Activated CD4-positive, alpha-beta T cell treated with anti-CD3 and anti-CD28 coated beads for 24 hours (primary cell): ENCODE measurements at places on chromosomes 1 and 21.
A peak's percentile ranks its signal among the peaks of the same experiment; 100 is the strongest.

DNA sequence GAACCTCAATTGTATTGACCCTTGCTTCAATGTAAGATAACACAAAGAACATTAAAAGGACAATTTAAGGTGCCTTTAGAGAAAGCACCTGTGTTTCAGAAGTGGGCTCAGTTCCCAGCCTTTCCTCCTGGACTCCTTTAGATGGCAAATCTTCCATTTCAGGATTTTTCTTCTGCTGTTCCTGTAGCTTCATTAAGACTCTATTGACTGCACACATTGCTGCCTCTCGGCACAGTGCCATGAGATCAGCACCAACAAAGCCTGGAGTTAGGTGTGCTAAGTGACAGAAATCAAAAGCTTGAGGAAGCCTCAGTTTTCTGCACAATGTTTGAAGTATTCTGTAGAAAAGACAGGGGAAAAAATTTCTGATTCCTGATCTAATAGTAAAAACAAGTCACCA lies 40.6 kb downstream of the NVL start:
- no peak for DNase-seq

- no peak for DNase-seq
Observed at GRCh38 chr1:222923506-222923905, 108.7 kb downstream of the DISP1 start.

- DNase-seq, result peak; percentile 67
Observed at GRCh38 chr1:38029685-38030511, 16.7 kb downstream of the POU3F1 start.

DNA sequence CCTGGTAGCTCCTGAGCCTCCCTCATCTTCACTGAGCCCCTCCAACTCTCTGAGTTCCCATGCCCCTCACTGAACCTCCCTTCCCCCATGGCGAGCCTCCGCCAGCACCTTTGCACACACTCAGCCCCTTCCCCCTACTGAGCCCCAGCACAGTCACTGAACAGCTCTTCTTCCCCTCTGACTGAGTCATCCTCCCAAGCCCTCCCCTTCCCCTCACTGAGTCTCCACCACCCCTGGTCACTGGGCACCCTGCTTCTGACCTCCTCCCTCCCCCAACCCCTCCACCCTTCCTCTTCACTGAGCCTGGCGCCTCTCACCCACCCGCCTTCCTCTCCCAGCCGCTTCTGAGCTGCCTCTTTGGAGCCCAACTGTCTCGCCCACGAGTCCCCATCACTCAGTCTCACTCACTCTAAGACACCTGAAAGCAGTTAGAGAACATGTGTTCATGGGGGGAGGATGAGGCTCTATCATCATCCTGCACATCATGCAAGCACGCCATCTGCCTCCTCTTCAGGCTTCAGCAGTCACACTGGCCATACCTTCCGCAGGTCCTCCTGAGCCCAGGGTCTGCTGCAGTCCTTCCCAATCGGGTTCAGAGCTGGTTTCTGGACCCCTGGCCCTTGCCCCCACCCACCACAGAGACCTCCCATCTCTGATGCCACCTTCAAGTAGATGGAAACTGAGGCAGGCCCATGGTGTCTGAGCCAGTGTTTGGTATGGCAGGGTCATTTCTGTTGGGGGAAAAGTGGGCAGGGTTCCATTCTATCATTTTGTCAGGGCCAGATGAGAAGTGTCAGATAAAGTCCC lies 2.0 kb upstream of the TRNP1 start:
- no peak for DNase-seq

DNA sequence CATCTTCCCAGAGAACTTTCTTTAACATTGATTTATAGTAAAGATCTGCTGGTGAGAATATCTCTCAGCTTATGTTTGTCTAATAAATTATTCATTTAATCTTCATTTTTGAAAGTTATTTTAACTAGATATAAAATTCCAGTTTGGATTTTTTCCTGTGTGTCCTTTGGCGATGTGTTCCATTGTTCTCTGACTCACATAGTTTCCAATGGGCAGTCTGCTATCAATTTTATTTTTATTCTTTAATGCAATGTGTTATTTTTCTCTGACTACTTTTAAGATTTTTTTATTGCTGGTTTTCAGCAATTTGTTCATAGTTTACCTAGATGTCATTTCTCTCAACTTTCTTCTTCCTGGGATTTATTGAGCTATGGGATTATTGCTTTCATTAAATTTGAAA lies 325.2 kb upstream of the POGK start:
- DNase-seq, result no peak

DNA sequence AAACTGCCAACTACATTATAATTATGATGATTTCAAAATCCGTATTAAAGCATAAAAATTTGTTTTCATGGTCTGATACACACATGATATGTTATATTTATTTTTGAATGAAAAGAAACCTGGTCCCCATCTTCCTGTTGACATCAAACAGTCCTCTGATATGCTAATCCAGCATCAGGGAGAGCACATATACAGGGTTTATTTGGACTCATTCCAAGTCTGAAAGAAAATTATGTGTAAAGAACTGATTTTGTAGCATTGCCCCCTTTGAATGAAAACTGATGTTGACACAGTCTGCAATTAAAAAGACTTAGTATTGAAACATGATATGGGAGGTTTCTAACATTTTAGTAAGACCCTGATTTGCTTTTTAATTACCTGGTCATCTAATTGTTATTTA lies 119.4 kb downstream of the NEK7 start:
- DNase-seq, result no peak

DNA sequence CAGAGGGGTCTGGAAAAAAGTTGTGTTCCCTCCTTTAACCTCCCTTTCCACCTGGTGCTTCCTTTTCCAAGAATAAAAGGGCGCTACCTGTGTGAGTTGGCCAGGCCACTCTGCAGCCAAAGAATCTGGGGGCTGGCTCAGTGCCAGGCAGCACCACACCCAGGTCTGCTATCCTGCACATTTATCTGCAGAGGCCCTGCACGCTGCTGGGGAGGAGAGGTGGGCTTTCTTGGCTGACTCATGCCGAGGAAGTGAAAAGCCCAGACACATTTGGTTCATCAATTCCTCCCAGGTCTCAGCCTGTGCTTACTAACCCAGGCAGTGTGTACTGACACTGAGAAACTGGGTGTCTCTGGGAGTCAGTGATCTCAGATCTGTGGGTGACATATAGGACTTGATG lies 79.8 kb upstream of the F3 start:
- DNase-seq, result no peak

DNA sequence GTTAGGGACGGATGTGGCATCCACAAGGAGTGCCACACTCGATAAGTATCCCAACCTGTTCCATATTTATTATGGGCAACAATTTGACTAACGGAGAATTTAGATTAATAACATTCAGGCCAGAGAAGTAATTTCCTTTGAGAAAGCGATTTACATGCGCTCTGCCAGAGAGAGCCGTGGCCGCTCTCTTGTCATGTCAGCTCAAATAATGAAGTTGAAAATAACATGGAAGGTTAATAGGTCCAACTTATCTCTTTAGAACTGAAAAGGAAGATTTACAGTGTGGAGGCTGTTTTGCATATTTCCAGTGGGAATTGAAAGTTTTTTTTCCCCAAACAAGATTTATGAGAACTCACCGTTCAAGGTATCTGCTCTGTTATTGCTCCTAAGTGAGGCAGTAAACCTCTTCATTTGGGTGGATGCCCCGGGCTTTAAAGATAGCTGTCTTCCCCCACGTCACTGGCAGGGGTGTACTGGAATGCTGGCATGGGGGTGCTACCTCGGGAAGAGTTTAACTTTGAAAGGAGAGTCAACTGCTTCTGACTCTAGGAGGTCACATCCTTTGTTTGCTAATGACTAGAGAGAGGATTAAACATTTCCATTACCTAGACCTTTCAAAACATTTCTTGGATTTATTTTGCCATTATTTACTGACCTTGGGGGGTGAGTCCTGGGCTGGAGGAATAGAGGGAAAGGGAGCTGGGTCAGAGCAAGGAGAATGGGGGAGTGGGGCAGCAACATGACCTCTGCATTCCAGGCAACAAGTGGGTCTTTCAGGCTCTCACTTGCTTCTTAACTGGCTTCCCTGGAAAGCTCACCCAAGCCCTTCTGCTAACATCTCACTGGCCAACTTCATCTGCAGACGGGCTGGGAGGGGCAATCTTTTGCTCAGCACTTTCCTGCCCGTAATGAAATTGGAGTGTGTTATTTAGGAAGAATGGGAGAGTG lies 204.2 kb downstream of the CAMTA1 start:
- no peak for DNase-seq

DNA sequence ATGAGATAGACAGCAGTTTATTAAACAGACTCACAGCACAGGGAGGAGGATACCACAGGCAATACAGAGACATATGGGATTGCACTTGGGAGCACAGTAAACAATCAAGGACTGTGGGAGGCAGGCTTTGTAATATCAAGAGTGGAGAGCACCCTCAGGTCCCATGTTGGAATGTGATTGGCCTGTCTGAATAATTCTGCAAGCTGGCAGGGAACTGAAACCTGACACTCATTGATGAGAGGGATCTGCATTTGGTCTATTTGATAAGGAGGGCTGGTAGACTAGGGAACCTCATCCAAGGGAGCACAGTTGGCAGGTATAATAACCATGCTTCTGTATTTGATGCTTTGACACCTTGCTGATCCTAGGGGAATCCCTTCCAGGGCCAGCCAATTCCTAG lies 69.9 kb upstream of the PRMT6 start:
- DNase-seq, result no peak

- DNase-seq, result peak; percentile 1
Observed at GRCh38 chr1:210726621-210727020, 397.9 kb downstream of the HHAT start.

DNA sequence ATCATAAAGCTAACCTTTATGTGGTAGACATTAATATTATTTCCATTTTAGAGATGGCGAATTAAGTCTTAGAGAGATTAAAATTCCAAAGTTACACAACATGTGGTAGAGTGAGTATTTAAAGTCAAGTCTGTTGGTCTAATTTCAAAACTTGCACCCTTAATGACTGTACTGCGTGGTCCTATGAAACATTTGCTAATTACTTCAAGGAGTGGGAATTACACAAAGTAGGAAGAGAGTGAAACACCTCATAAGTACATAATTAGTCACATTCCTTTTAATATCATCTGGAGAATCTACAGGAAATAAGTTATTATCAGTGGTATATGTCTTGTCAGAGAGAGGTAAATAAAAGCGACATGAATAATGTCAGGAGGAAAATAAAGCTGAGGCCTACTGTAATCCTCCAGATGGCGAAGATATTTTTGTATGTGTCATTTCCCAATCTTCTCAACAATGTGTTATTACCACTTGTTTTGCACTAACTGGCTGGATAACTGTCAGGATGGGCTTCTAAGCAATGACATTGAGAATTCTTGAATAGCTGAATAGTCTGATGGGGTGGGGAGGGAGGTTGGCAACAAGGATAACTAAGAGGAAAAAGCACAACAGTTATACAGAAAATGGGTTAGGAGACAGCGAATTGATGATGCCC lies 95.5 kb downstream of the TNFSF18 start:
- DNase-seq, result no peak

DNA sequence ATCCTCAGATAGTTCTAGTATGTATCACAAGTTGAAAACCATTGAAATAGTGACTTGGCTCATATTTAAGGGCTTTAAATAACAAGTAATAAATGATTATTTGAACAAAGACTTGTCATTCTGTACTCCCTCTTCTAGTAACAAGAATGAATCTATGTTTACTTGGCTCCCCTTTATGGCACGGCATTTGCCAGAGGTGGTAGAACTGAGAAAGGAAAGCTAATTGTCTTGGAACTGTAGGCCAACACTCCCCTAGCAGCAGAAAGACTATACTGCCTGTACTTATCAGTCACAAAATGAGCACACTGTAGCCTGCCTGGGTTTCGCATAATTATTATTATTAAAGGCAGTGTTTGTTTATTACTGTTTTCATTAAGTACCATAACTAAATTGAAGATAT lies 29.6 kb upstream of the SMYD2 start:
- DNase-seq, result no peak

DNA sequence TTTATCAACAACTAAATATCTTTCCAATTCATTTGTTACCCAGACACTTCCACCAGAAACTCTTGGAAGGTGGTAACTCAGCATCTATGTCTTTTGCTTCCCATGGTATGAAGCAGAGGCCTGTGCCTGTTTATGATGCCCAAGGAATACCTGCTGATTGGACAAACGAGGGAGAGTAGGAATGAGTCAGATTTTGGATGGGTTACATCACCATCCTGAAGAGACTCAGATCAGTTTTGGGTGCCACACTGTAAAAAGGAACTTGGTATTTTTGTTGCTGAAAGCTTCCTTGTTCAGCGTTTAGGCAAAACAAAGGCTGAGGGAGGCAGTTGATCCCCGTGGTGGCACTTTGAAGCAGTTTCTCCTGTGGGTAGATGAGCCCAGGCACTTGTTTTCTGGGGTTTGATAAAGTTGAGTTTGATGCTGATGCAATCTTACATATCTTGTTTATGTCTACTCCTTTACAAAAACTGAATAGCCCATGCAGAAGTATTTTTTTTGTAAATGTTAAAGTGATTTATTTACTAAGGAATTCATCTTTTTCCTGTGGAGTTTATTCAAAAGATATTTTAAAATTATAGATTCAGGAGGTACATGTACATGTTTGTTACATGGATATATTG lies 26.7 kb upstream of the CYP4X1 start:
- no peak for DNase-seq

DNA sequence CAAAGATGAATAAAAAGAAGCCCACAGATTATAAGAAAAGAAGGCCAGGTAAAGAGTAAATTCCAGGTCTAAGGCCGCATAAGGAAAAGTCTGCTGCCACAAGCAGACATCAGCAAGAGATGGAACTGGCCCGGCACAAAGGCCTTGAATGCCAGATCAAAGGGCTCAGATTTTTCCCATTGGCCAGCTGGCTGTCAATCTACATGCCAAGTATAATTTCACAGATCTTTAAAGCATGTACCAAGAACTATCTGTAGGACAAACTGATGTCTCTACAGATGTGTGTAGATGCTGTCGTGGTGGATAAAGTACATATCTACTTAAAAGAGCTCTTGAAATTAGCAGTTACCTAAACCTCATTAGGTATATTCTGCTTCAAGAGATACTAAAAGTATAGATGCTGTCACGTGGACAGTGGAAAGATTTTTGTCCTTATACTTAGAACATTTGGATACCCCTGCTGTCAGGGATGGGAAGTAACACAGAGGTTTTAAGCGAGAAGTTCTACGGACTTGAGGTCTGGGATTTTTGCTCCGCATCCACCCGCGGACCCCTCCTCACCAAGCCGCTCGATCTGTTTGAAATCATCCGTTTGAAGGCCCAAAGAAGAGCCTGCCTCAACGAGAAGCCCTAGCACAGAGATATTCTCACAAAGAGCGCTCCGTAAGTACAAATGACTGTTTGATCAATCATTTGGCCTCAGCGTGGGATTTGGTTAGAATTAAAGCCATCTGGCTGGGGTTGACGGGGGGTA lies 10.1 kb downstream of the GLIS1 start:
- DNase-seq, result no peak
